ENCODE measurements at places on chromosomes 12 and 14. TPM values are rescaled to one million over a fixed set of nuclear protein-coding genes. Genes with fewer than 3 reads are reported as not detected.

- no peak for DNase-seq
- H3K4me3 ChIP-seq = no peak overlapping the region
- no peaks in the 10 kb centered on the region for H3K36me3 ChIP-seq
- no peaks in the 10 kb centered on the region for H3K4me1 ChIP-seq
- H3K27ac ChIP-seq = no peak overlapping the region
Observed at GRCh38 chr14:40983604-40984003, 623.1 kb upstream of the LRFN5 start.

Gene CYP46A1
- 1.2 TPM for total RNA-seq

- H3K4me1 ChIP-seq = no peaks in the 10 kb centered on the region
- no peak overlapping the region for H3K4me3 ChIP-seq
- H3K27me3 ChIP-seq = no peaks in the 10 kb centered on the region
- no peak overlapping the region for H3K27ac ChIP-seq
- H3K36me3 ChIP-seq = no peaks in the 10 kb centered on the region
- DNase-seq = no peak
Observed at GRCh38 chr14:77230914-77231313, 40.1 kb downstream of the NGB start.

Gene JAG2
- total RNA-seq = 13.8 TPM

DNA sequence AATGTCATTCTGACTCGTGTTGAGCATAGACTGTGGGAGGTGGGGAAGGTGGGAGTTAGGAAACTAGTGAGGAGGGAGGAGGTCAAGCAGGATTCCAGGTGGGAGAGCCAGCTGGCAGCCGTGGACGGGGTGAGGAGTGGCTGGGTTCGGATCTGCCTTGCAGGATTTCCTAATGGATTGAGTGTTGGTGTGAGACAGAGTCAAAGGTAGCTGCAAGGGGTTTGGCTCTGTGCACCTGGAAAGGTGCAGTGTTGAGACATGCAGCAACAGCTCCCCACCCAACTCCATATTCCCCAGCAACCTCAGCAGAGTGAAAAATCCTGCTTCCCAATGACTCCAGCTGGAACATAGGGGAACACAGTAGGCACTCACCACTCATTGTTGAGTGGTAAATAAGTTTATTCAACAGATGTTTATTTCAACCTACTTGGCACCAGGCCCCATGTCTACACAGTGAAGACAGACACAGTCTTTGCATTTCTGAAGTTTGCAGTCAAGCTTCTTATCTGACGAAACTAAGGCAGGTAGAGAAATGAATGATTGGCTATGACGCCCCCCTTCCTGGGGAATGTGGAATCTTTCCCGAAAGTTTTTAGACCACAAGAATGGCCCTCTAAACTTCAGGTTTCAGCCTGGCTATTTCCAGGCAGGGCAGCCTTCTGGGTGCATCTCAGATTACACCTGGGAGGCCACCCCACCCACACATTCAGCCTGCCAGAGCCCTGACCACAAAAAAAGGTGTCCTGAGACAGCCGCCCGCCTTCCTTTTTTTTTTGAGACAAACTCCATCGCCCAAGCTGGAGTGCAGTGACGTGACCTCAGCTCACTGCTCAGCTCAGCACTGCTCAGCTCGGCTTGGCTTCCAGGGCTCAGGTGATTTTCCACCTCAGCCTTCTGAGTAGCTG is 37.9 kb upstream of the PLEKHG6 start:
- no peak overlapping the region for H3K4me3 ChIP-seq
- no peaks in the 10 kb centered on the region for H3K27me3 ChIP-seq
- H3K27ac ChIP-seq = no peak overlapping the region
- no peak for DNase-seq
- no peaks in the 10 kb centered on the region for H3K4me1 ChIP-seq

DNA sequence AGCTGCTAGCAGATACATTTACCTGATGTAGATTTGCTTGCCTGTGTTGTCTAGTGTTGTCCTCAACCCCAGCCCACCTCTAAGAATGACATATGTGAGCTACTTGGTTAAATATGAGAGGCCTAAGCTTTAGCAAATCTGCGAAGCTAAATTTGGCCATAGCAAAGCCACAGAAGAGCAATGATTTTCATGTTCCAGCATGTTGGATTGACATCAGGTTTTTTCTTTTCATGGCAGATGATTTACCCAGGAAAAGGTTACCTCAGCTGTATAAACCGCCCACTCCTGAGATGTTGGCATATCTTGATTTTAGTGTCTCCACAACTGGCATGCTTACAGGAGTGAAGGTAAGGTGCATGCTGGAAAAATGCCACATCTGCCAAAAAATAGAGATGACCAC is 36.4 kb upstream of the ATF1 start:
- H3K36me3 ChIP-seq = no peaks in the 10 kb centered on the region
- no peak overlapping the region for H3K4me3 ChIP-seq
- no peaks in the 10 kb centered on the region for H3K27me3 ChIP-seq
- peaks cover 8% of the 10 kb centered on the region for H3K4me1 ChIP-seq
- H3K27ac ChIP-seq = no peak overlapping the region

- no peaks in the 10 kb centered on the region for H3K4me1 ChIP-seq
- H3K36me3 ChIP-seq = no peaks in the 10 kb centered on the region
- H3K27ac ChIP-seq = no peak overlapping the region
Observed at GRCh38 chr12:77315407-77315806, 250.0 kb upstream of the E2F7 start.

Gene LIN7A
- 16.8 TPM for total RNA-seq

DNA sequence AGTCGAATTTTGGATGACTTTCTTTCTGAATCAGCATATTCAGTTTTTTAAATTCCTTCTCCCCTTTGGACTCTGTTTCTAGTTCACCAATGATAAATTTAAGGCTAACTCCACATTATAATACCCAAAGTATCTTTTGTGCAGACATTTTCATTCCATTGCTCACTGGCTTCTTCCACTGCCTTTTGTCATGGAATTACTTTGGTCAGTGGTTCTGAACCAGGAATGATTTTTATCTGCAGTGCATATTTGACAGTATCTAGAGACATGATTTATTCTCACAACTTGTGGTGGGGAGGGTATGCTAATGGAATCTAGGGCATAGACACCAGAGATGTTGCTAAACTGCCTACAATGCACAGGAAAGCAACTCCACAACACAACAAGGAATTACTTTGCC is 234.4 kb upstream of the PRKD1 start:
- H3K36me3 ChIP-seq = no peaks in the 10 kb centered on the region
- H3K27ac ChIP-seq = no peak overlapping the region
- DNase-seq = no peak
- H3K27me3 ChIP-seq = no peaks in the 10 kb centered on the region
- no peak overlapping the region for H3K4me3 ChIP-seq

Gene PLXNC1
- total RNA-seq = 9.6 TPM

Gene SLC7A7
- total RNA-seq = 14.7 TPM

Gene CLEC14A
- 66.9 TPM for total RNA-seq

DNA sequence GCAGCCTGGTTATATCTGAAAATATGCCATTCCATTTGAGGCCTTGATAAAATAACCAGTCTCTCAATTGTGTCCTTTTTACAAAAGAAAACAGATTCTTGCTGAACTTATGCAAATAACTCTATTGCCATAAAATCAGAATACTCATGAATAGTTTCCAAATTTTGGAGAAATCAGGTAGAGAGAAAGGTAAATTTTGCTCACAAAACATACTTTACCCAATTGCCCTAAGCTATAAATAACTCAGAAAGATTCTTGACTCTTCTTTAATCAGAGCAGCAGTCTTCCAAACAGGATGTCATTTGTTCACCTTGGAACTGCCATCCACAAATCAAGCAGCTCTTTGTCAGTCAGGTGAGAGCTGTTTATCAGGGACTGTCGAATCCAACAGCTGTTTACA is 12.6 kb downstream of the ZNF26 start:
- H3K27me3 ChIP-seq = no peaks in the 10 kb centered on the region
- no peak for DNase-seq
- no peak overlapping the region for H3K4me3 ChIP-seq
- H3K27ac ChIP-seq = no peak overlapping the region
- H3K36me3 ChIP-seq = peaks cover 97% of the 10 kb centered on the region

Gene TAS2R19
- total RNA-seq = 9.0 TPM

DNA sequence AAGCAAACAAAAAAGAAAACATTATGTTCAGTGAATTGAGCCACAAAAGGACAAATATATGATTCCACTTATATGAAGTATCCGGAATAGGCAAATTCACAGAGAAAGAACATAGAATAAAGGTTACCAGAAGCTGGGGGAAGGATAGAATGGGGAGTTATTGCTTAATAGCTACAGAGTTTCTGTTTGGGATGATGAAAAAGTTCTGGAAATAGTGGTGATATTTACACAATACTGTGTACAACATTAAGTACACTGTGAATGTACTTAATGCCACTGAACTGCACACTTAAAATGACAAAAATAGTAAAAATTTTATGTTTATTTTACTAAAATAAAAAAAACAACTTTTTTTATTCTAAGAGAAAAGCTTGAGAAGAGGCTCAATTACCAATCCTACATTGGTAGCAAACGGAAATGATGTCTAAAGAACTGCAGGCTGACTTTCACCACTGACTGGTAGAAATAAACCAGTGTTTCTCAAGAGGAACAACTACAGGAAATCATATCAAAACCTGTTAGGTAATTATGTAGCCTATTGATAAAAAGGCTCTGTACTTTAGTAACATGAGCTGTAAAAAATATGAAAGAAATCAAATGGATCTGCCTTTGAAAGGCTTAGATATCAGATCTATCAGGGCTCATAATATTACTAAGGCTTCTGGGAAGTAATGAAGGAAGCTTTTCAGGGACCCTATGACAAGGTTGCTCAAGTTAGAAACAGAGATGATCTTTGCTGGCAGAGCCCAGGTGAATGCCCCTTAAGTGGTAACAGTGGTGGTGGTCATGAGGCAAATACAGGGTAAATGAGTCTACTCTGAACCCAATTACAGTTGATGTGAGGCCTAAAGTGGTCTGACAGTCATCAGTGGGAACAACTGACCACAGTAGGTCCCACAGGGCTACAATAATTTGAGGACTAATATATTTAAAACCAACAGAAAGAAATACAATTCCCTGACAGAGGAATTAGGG is 41.3 kb downstream of the BAZ1A start:
- no peak for DNase-seq
- H3K27me3 ChIP-seq = no peaks in the 10 kb centered on the region
- no peaks in the 10 kb centered on the region for H3K4me1 ChIP-seq
- H3K27ac ChIP-seq = no peak overlapping the region
- H3K4me3 ChIP-seq = no peak overlapping the region

DNA sequence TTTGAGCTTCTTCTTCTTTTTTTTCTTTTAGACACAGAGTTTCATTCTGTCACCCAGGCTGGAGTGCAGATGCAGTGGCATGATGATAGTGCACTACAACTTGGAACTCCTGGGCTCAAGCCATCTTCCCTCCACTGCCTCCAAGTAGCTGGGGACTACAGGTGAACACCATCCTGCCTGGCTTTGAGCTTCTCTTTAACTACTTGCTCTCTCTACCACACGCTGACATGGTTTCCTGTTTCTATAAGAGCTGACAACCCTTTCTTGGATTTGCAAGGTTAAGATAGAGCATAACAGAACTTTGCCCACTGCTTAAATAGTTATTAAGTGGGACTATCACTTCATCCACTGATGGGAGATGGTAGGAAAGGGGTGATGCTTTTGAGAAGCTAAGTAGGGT is 82.4 kb upstream of the SLC38A2 start:
- H3K27ac ChIP-seq = no peak overlapping the region
- no peak for DNase-seq
- no peak overlapping the region for H3K4me3 ChIP-seq
- H3K36me3 ChIP-seq = no peaks in the 10 kb centered on the region
- no peaks in the 10 kb centered on the region for H3K27me3 ChIP-seq

Gene ATP5MC2
- 206 TPM for total RNA-seq

- no peaks in the 10 kb centered on the region for H3K27me3 ChIP-seq
- no peak overlapping the region for H3K27ac ChIP-seq
- H3K36me3 ChIP-seq = peaks cover 18% of the 10 kb centered on the region
- no peak overlapping the region for H3K4me3 ChIP-seq
- no peaks in the 10 kb centered on the region for H3K4me1 ChIP-seq
- DNase-seq = no peak
Observed at GRCh38 chr12:120346681-120347080, 19.1 kb upstream of the PLA2G1B start.

- DNase-seq = no peak
- no peaks in the 10 kb centered on the region for H3K36me3 ChIP-seq
- H3K27ac ChIP-seq = no peak overlapping the region
- no peak overlapping the region for H3K4me3 ChIP-seq
Observed at GRCh38 chr14:104144453-104144790, 6.0 kb downstream of the KIF26A start.

Gene INHBE
- not detected for total RNA-seq

- DNase-seq = no peak
- no peaks in the 10 kb centered on the region for H3K4me1 ChIP-seq
- H3K36me3 ChIP-seq = no peaks in the 10 kb centered on the region
- H3K27me3 ChIP-seq = no peaks in the 10 kb centered on the region
Observed at GRCh38 chr12:59182658-59183455, 262.6 kb upstream of the LRIG3 start.

- no peaks in the 10 kb centered on the region for H3K4me1 ChIP-seq
- DNase-seq = no peak
- no peak overlapping the region for H3K27ac ChIP-seq
- H3K4me3 ChIP-seq = no peak overlapping the region
- H3K36me3 ChIP-seq = no peaks in the 10 kb centered on the region
Observed at GRCh38 chr12:112368856-112369255, 13.4 kb downstream of the HECTD4 start.

DNA sequence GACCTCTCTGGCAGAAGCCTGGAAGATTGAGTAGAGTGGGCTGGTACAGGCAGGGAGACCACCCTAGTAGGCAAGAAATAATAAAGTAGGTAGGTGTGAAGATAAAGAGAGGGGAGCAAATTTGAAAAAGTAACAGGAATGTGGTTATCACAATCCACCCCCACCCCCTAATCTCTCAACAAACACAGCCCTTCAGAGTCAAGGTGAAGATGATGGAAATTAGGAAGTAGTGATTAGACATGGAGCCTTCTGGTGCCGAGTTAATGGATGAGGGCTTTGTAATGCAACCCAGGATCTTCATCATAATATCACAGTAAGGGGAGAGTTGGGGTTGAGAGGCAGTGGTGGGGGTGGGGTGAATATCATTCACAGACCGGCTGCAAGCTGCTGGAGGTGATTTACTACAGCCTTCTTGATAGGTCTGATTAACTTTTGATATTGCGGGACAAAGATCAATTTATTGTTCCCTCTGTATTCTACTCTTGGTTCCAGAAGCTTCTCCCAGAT is 29.2 kb upstream of the CRY1 start:
- no peaks in the 10 kb centered on the region for H3K27me3 ChIP-seq
- DNase-seq = no peak
- no peaks in the 10 kb centered on the region for H3K4me1 ChIP-seq

Gene HCAR1
- total RNA-seq = under 0.01 TPM

DNA sequence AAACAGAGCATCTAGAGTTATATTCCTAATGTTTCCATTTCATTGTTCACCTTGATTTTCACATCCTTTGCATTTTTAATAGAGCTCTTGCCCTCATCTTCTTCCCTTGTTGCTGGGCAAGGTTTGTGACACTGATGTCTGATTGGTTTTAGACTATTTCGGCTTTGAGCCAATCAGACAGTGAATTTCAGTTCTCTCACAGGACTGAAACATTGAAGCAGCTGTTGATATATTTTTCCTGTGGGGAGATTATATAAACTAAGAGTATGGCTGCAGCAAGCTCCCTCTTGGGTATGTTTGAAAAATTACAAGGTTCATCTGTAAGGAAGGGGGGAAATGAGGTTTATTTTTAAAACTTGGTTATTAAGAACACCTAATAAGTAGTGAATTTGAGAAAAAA is 51.2 kb downstream of the ATF7IP start:
- no peaks in the 10 kb centered on the region for H3K4me1 ChIP-seq
- no peak overlapping the region for H3K4me3 ChIP-seq
- DNase-seq = no peak
- no peaks in the 10 kb centered on the region for H3K36me3 ChIP-seq
- H3K27ac ChIP-seq = no peak overlapping the region
- no peaks in the 10 kb centered on the region for H3K27me3 ChIP-seq

Gene KCNK10
- total RNA-seq = not detected

Measured in tibial nerve (tissue), 4 donors.